ENCODE measurements at places on chromosomes 11 and 22. TPM values are rescaled to one million over a fixed set of nuclear protein-coding genes. Genes with fewer than 3 reads are reported as not detected.

DNA sequence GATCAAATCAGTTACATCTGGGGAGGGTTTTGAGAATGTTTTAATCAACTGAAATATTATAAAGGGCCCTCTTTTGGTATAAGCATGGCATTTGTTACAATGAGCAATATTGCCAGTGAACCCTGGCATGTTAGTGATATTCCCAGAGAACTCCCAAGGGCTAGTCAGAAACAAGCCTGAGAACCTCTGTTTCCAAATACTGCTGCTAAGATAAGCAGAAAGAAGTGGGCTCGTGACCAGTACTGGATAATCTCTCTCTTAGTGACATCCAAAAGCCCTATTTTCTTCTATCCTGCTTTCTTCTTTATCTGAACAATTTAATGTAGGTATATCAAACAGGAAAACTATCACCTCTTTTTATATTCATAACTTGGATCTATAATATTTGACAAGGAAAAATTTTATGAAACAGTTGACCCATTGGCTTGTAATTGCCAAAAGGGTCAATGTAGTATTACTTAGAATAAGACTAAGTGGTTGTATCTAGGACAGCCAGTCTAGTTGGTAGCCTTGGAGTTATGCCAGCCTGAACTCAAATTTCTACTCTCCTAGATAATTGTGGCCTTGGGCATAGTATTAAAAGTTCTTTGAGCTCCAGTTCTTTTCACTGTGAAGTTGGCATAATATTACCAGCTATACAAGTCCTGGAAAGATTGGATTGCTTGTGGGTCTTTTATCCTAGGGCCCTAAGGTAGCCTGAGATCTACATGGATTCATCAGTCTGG, 15.7 kb downstream of the CAT start:
- DNase-seq: no peak

DNA sequence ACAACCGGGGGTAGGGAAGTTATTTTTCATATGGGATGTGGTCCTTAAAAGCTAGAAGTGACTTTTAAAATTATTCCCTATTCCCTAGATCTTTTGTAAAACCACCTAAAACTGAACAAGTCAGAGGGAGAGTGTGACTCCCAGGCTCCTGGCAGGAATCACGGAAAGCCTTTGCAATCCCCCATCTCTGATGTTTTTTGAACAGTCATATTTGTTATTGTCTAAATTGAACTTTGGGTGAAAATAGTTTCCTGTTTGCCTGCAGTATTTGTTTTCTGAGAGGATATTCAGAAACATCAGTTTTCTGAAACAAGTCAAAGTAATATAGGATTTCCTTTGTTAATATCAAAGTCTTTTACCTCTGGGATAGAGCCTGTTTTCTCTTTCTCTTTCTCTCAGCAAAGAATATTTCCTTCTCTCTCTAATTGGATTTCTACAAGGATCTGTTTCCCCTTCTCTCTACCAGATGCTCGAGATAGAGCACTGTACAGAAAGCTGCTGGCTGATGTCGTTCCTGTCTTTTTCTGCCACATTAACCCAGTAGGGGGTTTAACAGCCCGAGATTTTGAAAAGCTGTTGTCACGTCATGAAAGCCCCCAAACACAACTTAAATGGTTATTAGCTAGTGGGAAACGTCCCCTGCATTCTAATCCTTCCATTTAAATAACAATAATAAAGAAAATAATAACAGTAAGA, 132.2 kb upstream of the PITPNB start:
- no peak for DNase-seq

GRCh38 chr22:33073989-33074418, 15.8 kb upstream of the SYN3 start:
- no peak for DNase-seq

The TCF20 gene
- total RNA-seq: 17.9 TPM

The NRGN gene
- 7.8 TPM for total RNA-seq

Data from heart right ventricle (tissue), 16 donors.